ENCODE measurements at places on chromosomes 11 and 22.
A peak's percentile ranks its signal among the peaks of the same experiment; 100 is the strongest.

GRCh38 chr11:118206391-118207031 is 18.3 kb downstream of the JAML start:
- no peak for DNase-seq

GRCh38 chr11:111091321-111091938 is 154.1 kb upstream of the POU2AF2 start:
- peak; percentile 82 for DNase-seq

- DNase-seq: no peak
Measured at GRCh38 chr11:40867991-40868632, 591.3 kb downstream of the LRRC4C start.

GRCh38 chr11:64173616-64174355 is 7.9 kb upstream of the MACROD1 start:
- no peak for DNase-seq

- DNase-seq: no peak
Measured at GRCh38 chr11:124080327-124081001, 34.8 kb upstream of the VWA5A start.

GRCh38 chr22:49460592-49461281 is 366.9 kb downstream of the BRD1 start:
- DNase-seq: no peak

- no peak for DNase-seq
Measured at GRCh38 chr11:108571001-108571400, 22.6 kb downstream of the EXPH5 start.

GRCh38 chr22:17647991-17648390 is 9.4 kb downstream of the BCL2L13 start:
- DNase-seq: no peak

- no peak for DNase-seq
Measured at GRCh38 chr11:119605137-119605665, 123.8 kb downstream of the NECTIN1 start.

GRCh38 chr11:27592098-27592780 is 85.7 kb upstream of the LIN7C start:
- DNase-seq: no peak

GRCh38 chr11:8110396-8110795 is 29.4 kb downstream of the TUB start:
- no peak for DNase-seq

- peak; percentile 13 for DNase-seq
Measured at GRCh38 chr11:69923641-69924307, 104.6 kb upstream of the FGF3 start.

GRCh38 chr11:126951465-126951864 is 49.1 kb downstream of the KIRREL3 start:
- DNase-seq: no peak
